Glomerular endothelial cell (primary cell): ENCODE measurements at places on chromosomes 6 and 20.

- no peak for DNase-seq
Observed at GRCh38 chr20:49543858-49544437, 24.0 kb downstream of the PTGIS start.

- DNase-seq: no peak
Observed at GRCh38 chr6:110041126-110041525, 63.0 kb downstream of the GPR6 start.

DNA sequence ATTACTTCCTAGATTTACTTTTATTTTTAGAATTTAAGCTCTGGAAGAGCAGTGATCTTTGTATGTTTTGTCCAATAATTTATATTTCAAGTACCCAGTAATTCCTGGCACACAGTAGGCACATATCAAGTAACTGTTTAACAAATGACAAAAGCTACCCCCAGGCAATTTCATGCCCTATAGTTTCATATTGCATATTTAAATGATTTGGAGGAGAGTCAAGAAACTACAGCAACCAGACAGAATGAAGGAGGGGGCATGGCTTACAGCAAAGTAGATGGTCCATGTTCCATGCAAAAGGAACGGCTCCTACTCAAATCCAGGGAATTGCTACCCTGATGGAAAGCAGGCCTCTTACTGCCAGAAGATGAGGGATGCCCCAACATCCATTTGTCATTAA is 113.5 kb downstream of the ARHGAP18 start:
- no peak for DNase-seq

DNA sequence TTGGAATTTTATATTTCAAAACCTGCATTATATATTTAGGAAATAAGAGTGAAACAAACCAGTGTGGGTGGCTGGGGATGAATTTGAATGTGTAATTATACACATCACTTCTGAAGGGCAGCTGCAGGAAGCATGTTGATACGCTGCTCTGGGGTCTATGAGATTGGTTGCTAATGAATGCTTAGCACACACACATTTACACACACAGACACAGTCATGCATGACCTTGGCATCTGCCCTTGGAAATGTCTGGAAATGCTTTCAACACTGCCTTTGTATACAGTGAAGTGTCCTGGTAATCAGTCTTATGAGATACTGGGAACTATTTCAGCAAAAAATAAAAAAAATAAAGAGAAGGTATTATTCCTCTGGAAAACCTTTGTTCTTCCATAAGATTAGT is 83.4 kb downstream of the ELOVL4 start:
- no peak for DNase-seq

DNA sequence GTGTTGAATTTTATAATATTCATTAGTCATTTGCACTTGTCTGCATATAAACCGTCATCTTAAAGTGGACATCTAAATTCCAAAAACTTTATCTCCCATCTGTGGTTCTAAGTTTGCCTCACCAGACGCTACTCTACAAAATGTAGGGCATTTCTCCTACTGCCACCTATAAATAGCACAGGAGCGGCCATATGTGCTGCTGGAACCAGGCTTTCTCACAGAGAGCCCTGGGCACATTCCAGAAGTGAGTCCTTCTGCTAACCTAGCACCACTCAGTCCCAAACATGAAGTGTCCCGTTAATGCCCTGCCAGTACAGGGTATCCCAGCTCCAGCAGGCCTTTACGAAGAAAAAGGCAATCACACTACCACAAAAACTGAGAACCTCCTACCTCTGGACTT is 153.7 kb downstream of the TMEM242 start:
- DNase-seq: no peak
